ENCODE measurements at places on chromosomes 7 and 10.

DNA sequence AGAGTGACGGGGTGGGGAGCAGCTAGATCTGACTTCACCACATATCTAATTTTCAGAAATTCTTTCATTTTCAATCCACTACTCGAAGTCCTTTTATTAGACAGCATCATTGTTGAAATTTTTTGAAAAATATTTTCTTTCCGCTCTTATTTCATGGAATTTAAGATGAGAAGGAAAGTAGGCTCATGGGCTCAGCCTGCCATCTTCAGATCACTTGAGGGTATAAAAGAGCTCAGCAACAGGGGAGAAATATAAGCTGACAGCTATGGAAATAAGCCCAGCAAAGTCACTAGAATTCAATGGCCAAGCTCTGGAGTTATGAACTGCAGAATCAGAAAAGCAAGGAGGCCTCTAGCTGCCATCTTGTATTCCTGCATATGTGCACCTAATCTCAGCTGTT lies 389.1 kb downstream of the XPNPEP1 start:
- DNase-seq: no peak

- no peak for DNase-seq
These were observed 633.4 kb downstream of the PARD3 start for GRCh38 chr10:34181553-34182300.

DNA sequence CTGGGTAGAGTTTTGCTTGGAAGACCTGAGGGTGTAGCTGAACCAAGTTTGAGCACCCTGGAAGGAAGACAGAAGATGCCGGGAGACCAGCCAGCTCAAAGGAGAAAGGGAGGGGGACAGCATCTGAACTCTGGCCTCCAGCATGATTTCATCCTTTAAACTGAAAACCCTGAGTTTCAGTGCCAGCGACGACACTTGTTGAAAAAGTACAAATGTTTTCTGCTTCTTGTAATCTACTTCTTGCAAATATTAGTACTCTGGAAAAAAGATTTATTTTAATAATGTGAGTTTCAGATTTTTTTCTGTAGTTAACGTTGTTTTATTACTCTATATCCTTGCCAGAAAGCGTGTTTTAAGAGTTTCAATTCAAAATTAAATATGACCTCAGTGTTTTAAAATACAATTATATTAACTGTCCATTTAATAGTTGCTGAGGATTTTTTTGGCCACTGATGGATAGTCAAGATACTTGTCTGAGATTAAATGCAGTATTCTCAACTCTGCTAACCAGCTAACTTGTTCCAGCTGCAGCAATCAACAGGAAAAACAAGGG lies 227.7 kb downstream of the MGMT start:
- DNase-seq: no peak

DNA sequence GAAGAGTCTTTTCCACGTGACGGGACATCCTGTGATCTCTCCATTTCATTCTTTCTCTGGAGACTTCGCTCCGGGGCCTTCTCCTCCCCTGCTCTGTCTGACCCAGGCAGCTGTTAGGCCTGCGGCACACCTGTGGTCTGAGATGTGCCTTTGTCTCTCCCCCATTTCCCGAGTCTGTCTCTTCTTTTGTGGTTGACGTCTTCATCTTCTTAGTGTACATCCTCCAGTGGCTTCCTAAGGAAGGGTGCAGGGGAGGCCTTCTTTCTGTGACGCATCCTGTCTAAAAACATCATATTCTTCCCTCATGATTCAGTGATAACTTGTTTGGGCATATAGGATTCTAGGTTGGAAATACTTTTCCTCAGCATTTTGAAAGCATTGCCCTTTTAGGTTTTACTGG lies 17.2 kb upstream of the ATP6V0E2 start:
- DNase-seq: no peak

- no peak for DNase-seq
These were observed 74.7 kb upstream of the PFKP start for GRCh38 chr10:2992401-2993198.

DNA sequence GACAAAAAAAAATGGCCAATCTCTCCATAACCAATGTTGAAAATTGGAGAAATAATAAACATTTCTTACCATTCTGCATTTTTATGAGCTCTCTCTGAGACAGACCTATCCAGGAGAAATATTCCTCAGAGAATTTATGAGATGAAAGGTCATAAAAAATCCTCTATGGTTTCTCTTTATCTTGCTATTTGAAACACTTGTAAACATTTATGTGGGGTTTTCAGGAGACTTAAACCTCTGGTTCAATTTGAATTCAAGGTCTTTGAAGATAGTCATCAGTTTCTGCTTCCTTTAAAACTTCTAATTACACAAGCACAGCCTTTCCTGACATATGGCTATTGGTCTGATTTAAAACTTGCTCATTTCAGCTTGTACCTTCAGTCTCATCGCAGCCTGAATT lies 78.5 kb upstream of the APBB1IP start:
- DNase-seq: no peak

DNA sequence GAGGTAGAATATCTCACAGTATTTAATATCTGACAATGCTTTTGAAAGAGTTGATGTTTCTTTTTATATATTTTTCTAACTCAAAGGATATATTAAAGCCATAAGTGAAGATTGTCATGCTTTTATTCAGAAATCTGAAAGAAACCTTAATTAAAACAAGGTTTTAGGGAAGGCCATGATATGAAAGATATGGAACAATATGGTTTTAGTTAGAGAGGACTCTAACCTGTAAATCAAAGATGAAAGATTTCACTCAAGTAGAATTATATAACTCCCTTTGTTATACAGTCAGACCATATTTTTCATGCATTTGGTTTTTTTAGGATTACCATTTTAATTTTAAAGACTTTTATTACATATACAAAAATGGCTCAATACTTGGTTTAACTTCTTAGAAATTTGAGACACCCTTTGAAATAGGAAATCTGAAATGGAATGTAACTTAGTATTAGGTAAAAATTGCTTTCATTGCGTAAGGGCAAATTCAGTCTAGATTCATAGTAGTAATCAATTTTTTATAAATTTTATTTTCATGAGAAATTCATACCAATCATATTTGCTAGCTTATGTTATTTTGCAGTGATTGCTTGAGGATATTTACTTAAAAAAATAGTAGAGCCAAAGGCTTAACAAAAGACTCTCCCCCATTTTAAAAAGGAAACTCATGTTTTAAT lies 119.8 kb downstream of the TWIST1 start:
- DNase-seq: no peak

DNA sequence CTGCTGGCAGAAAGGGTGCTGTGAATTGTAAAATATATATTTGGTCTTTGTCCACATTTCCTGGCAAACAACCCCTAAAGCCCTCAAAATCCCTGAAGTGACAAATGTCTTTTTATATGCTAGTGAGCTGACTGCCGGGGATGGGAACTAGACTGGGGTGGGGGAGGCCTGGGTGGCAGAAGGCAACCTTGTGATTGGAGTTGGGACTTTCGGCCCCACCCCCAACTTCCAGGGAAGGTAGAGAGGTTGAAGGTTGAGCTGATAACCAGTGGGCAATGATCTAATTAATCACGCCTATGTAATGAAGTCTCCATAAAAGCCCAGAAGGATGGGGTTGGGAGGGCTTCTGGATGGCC lies 2.7 kb downstream of the EPHA1 start:
- no peak for DNase-seq

DNA sequence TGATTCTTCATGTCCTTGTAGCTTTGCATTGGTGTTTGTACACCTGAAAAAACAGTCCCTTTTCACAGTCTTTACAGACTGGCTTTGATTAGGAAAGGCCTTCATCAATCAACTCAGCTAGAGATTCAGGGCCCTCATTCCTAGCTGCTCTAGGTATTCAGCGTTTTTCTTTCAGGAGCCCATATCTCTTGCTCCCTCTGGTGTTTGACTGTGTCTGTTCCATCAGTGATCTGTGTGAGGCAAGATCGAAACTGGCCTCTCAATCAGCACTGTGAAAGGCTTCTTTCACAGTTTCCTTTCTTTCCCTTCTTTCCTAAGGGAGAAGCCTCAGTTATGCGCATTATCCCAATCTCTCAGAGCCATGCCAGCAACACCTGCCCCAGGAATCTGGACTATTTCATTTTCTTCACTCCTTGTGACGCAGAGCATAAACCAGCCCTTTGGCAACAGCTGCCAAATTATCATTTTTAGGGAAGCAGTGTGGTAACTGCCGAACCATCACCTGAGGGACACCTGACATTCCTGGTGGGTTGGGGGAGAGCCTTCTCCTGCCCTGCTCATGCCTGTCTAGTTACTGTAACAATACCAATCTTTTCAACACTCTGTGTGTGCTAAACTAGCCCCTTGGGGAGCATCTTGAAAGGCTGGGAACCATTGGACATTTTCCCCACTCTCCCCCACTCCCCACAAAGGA lies 75.7 kb upstream of the CCDC71L start:
- DNase-seq: peak; percentile 55

DNA sequence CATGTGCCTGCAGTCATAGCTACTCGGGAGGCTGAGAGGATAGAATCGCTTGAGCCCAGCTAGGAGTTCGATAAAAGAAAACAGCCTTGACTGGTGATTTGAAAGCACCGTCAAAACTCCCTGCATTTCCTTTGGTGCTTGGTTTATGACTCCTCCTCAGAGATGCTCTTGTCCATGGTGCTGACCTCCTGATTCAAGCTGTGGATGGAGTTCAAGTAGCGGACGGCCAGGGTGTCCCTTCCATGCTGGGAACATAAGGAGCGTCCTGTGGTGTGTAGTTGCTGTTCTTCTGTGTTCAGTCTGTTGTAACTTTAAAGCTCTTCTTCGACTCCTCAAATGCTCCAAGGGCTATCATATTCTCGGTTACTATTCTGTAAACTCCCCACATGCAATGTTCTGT lies 382.5 kb upstream of the KIAA1217 start:
- no peak for DNase-seq

- no peak for DNase-seq
These were observed 149.3 kb upstream of the NRP1 start for GRCh38 chr10:33483816-33484190.

DNA sequence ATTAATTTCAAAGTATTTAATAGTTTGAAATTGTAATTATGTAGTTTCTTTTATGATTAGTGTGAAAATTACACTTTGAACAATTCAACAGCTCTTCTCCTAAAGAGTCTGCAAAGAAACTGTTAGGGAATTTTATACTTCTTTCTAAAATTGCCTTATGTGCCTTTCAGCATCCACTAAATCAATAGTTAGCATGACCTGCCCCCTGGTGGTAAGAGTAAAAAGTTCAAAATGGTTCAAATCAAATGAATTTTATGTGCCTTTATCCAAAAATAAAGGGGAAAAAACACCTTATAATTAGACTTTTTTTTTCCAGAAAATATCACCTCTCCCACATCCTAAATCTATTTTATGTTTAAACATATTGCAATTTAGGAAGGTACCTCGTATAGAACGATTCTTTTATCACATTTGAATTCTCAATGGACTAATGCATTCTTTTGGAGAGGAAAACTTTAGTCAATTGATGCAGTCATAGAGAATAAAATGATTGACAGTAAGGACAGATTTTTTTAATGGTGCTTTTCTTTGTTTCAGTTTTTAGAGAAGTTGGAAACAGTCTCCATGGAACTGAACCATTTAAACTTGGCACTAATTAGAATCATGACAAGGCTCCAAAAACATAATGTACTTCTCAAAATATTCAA lies 163.7 kb downstream of the SEMA3D start:
- DNase-seq: no peak

GRCh38 chr10:71383972-71384687 lies 12.6 kb upstream of the CDH23 start:
- DNase-seq: peak; percentile 67

DNA sequence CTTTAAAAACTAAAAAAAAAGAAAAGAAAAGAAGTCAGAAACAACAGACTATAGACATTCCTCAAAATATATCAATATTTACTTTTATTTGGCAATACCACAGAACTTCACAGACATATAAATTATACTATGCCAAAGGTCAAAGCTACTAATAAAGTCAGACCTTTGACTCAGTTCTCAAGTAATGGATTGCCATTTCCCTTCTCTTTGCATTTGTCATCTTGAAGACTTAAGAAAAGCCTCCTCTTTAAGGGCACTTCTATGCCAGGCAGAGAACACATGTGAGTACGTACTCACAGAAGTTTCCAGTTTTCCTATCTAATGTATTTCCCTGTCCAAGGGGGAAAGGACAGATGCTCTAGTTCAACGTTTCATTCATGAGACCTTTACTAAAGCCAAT lies 37.6 kb downstream of the TNPO3 start:
- no peak for DNase-seq

DNA sequence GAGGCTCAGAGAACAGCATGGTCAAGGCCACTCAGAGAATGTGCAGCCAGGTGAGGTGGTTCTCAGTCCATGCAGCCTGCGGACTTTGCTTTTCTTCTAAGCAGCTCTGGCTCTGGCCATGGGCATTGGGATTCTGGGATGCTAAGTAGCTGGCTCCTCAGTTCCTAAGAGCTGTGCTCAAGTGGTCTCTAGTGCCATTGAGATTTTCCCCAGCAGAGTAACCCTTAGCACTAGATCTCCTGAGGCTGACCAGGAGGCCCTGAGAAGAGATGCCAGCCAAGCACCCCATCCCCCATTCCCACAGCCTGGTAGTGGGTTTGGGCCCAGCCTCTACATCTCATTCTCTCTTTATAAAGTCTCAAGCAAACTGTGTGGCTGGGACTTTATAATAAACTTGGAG lies 77.1 kb downstream of the KCNMA1 start:
- DNase-seq: no peak

DNA sequence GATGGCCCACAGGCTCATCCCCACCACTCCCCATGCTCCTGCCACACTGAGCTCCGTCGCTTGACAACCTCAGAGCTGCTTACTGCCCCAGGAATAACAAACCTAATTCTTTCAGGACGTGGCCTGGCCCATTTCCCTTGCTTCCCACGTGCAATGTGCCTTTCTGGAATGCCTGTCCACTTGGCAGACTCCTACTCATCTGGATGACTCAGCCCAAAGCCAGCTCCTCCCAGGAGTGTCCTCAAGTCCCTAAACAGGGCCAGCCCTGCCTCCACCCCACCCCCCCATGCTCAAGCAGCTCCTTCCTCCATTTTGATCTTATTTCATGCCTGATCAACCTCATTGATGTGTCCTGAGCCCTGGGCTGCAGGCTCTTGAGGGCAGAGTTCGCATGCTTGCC lies 164.9 kb upstream of the RNF32 start:
- DNase-seq: no peak

- no peak for DNase-seq
These were observed 58.0 kb downstream of the PRKAG2 start for GRCh38 chr7:151818674-151819519.

DNA sequence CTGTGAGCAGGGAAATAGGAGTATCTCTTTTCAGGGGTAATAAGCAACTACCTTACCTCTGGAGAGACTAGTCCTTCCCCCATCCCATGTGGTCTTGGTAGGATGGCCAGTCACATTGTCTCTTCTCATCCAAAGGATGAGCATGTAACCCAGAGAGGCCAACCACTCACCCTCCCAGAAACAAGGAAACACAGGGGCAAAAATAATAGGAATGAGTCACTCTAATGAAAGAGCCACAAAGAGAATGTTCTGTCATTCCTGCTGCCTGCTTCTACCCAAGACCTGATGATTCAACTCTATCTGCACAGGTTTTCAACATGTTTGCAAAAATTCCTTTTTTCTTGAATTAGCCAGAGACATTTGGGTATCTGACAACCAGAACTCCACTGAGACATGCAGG lies 99.3 kb upstream of the NFE2L3 start:
- no peak for DNase-seq

Measured in CD4-positive, alpha-beta T cell treated with Interleukin-15 for 1 hour (primary cell).